Fibroblast of lung (primary cell): ENCODE measurements at places on chromosomes 3 and 15.
A peak's percentile ranks its signal among the peaks of the same experiment; 100 is the strongest.

DNA sequence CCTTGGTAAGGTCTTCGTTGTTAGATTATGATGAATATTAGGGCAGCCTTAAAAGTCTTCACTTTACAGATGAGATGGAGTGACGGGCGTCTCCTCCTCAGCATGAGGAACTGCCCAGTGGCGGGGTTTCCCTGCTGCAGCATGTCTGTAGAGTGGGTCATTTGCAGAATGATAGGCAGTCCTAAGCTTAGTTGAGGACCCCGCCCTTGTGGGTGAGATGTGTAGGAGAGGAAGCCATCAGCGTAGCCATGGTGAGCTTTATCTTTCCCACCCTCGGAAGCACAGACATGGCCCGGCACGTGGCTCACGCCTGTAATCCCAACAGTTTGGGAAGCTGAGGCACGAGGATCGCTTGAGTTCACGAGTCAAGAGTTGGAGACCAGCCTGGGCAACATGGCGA lies 877 bp downstream of the NIT2 start:
- peaks cover 4% of the 10 kb centered on the region for H3K4me1 ChIP-seq
- H3K36me3 ChIP-seq: peaks cover 2% of the 10 kb centered on the region
- H3K4me3 ChIP-seq: peak overlapping the region; percentile 76
- peak overlapping the region; percentile 31 for H3K27ac ChIP-seq
- no peaks in the 10 kb centered on the region for H3K27me3 ChIP-seq

- H3K27me3 ChIP-seq: no peaks in the 10 kb centered on the region
- no peaks in the 10 kb centered on the region for H3K36me3 ChIP-seq
- H3K27ac ChIP-seq: no peak overlapping the region
- no peaks in the 10 kb centered on the region for H3K4me1 ChIP-seq
Measured at GRCh38 chr15:92663250-92663951, 7.8 kb upstream of the FAM174B start.

DNA sequence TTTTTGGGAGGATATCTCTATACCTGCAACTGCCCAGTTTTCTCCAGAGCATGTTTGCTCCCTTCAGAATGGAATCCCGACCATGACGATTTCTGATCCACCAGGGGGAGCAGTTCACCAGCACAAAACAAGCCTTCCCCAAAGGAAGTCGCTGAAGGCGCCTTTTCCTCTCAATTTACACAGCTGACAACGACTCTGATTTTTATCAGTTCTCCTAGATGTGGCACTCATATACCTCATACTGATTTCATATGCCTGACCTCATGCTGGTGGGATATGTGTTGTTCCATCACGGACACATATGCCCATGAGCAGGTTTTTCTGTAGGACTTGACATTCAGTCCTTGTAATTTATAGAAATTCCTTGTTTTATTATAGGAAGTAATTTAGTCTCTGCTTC lies 1028.2 kb downstream of the MCTP2 start:
- H3K4me1 ChIP-seq: peaks cover 15% of the 10 kb centered on the region
- H3K27me3 ChIP-seq: no peaks in the 10 kb centered on the region
- H3K36me3 ChIP-seq: no peaks in the 10 kb centered on the region
- no peak overlapping the region for H3K4me3 ChIP-seq

GRCh38 chr3:117628823-117629291 lies 919.3 kb downstream of the TUSC7 start:
- peak; percentile 93 for DNase-seq
- no peaks in the 10 kb centered on the region for H3K27me3 ChIP-seq
- no peak overlapping the region for H3K4me3 ChIP-seq
- no peak overlapping the region for H3K27ac ChIP-seq
- H3K4me1 ChIP-seq: no peaks in the 10 kb centered on the region
- H3K36me3 ChIP-seq: no peaks in the 10 kb centered on the region
